HCT116 (cell line): ENCODE measurements at places on chromosomes 1 and 21.
A peak's percentile ranks its signal among the peaks of the same experiment; 100 is the strongest.

- no peak for DNase-seq
These were observed 16.3 kb upstream of the PIGC start for GRCh38 chr1:172460177-172460576.

GRCh38 chr1:17520473-17521319, 18.8 kb upstream of the ARHGEF10L start:
- DNase-seq: no peak

DNA sequence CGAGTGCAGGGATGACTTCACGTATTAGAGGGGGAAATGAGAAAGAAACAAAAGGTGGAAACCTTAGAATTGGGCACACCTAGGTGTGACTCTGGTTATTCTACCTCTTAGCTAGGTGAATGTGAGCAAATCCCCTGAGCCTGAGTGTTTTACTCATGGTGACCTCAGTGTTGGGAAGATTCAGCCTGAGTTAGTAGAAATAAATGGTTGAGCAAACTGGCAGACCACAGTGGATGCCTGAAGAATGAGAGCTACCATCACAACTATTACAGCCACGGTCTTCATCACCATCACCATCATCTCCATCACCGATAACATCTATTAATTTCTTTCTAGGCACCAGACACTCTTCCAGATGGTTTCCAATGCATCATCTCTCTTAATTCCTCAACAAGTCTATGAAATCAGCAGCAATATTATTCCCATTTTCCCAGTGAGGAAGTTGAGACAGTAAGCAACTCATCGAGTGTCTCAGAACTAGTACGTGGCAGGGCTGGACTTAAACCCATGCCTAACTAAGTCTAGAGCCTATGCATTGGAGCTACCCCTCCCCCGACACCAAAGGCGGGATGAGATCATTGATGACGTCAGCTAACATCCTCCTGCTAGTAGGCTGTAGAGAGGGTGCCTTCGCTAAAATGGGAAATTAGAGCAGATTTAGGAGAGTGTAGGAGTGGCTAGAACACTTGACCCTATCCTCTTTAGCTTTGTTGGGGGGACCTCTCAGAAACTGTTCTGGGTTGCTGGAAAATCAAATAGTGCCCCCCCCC, 7.9 kb upstream of the KAZN start:
- no peak for DNase-seq

- DNase-seq: no peak
These were observed 7.9 kb upstream of the HCRTR1 start for GRCh38 chr1:31609514-31610118.

DNA sequence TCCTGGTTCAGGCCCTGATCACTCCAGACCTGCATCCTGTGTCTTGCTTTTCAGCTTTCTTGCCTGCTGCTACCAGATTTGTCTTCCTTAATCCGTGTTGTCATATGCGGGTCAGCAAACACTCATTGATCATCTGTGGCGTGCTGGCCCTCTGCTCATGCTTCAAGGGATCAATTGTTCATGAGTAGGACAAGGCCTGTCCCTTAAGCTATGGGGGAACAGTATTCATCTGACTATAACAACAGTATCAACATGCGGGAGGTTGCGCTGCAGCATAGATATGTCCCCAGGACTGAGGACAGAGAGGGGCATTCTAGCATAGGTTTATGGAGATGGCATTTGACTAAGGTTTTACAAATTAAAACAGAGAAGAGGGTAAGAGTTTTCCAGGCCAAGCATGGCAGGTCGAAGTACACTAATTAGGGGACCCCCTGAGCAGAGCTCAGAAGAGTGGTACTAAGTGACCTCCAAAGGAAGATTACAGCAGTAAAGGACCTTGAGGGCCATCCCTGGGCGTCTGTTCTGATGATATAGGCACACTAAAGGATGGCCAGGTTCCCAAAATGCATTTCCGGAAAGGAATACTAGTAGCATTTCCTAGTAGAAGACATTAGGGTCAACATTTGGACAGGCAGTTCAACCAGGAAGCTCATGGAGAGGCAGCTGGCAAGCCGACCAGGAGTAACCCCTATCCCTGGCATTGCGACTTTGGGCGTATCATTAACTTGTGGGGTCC, 811 bp upstream of the ZNF672 start:
- DNase-seq: no peak

GRCh38 chr1:183414365-183414764, 3.8 kb downstream of the NMNAT2 start:
- DNase-seq: no peak

- DNase-seq: no peak
These were observed 13.7 kb upstream of the LBR start for GRCh38 chr1:225441314-225442122.

- DNase-seq: peak; percentile 39
These were observed 40.1 kb upstream of the LRRC8D start for GRCh38 chr1:89780721-89781120.
